ENCODE measurements at places on chromosomes 5 and 9.

- DNase-seq, result no peak
Measured at GRCh38 chr9:36597412-36598178, 24.9 kb downstream of the MELK start.

DNA sequence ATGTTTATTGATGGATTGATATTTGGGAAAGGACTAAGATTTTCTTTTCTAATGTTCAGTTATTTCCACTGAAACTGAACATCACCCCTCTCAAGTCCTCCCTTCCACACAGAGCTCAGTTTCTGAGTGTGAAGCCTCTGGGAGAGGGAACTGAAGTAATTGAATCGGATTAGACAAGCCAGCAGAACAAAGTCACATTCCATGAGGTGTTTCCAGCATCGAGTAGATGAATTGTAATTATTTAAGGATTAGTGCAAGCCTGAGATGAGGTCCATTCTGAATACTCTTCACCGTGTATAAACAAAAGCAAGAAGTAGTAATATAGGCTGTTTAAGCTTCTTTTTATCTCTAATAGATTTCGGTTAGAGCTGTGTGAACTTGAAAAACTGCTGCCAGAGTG, 2060.5 kb downstream of the MAT2B start:
- no peak for DNase-seq

GRCh38 chr5:63205976-63206375, 627.4 kb downstream of the LRRC70 start:
- DNase-seq, result no peak

DNA sequence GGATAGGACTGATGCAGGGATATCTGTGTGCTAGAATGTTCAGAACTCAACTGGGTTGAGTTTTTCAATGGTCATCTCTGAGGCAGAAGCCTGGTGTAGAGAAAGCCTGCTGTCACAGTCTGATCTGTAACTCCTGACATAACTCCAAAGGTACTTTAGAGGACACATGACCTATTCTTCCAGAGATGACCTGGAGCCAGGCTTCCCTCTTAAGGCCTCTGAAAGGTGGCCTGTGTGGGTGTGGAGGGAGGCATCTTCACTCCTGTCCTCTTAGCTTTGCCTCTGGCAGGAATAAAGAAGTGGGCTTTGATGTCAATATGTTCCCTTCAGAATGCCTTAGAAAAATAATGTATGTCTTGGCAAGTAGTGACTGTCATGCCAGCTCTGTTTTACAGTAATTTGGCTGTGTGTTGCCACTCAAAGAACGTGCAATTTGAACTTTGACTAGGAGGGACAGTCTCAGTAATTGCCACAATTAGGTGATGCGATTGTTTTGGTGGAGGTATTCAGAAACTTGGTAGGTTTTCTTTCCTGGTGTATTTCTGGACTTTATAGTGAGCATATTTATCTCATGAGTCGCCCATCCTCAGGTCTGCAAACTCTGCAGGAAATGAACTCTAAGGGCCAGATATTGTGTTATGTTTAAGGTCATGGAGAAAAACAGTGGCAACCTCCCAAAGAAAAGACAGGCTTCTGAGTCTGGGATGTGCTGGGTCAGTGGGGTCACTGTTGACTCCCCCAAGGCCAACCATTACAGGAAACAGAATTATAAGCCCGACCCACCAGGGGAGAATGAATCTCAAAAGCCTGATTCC, 3.2 kb upstream of the C5orf63 start:
- no peak for DNase-seq

- DNase-seq, result no peak
Measured at GRCh38 chr5:34599471-34600117, 56.5 kb upstream of the RAI14 start.

DNA sequence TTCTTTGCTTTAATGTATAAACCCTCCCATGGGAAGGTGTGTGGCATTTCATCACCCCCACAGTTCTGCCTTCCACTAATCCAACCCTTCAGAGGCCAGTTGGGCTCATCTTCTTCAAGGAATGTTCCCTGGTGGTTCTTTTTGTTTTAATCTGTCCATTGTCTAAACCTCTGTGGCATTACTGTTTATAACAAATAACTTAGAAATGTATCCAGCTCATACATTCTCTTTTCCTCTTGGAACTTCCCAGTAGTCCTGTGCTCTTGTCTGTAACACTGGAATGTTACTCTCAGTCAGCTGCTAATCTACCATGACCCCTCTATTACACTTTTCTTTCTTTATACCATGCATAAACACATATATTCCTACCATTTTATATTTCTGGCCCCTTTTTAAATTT, 213.5 kb upstream of the TARS1 start:
- DNase-seq, result no peak

DNA sequence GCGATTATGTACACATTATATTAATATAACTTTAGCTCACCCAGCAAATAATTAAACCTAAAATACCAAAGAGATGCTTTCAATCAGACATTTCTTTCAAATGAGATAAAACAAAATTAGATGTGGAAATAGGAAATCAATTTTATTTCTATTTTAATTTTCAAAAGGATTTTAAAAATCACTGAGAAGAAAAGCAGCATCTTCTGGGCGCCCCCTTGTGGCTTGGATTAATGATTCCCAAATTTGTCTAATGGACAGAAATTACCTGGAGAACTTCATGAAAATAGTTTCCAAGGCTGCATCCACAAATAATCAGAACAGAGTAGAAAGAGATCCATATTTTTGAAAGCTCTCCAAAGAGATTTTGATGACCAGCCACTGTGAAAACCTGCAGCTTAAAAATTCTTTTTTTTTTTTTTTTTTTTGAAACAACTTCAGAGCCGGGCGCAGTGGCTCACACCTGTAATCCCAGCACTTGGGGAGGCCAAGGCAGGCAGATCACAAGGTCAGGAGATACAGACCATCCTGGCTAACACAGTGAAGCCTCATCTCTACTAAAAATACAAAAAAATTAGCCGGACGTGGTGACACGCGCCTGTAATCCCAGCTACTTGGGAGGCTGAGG, 50.9 kb upstream of the CEMIP2 start:
- DNase-seq, result no peak

GRCh38 chr9:3858961-3859360, 333.2 kb upstream of the RFX3 start:
- no peak for DNase-seq

DNA sequence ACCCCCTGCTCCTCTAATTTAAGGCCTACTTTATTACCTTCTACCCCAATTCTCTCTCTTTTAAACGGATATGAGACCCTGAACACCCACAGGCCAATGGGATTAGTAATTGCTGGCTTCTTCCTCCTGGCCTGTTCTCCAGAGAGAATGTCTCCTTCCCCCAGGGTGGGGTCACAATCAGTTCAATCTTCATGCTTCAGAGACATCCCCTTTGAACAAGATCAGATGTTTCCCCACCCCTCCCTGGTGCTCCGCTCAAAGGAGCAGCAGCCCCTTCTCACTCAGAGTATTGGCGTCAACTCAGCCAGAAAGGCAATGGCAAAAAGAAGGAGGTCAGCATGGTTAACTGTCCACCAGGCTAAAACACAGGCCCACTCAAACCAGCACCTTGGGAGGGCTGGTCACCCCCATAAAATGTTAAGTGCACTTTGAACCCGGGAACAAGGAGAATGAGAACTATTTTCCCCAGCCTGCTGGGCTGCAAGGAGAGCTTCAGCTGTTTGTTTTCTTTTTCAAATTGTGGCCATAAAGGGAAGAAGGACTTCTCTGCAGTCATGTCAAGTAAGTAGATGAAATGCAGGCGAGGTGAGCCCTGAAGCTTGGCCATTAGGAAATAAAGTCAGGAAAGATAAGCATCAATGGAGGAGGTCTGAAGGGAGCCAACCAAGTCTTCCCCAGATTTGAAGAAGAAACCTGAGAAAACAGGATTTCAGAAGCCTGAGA, 20.1 kb downstream of the LHFPL2 start:
- no peak for DNase-seq

GRCh38 chr5:128156521-128156920, 73.0 kb downstream of the SLC12A2 start:
- DNase-seq, result no peak

GRCh38 chr5:105503950-105504349, 1941.4 kb upstream of the NUDT12 start:
- DNase-seq, result no peak

DNA sequence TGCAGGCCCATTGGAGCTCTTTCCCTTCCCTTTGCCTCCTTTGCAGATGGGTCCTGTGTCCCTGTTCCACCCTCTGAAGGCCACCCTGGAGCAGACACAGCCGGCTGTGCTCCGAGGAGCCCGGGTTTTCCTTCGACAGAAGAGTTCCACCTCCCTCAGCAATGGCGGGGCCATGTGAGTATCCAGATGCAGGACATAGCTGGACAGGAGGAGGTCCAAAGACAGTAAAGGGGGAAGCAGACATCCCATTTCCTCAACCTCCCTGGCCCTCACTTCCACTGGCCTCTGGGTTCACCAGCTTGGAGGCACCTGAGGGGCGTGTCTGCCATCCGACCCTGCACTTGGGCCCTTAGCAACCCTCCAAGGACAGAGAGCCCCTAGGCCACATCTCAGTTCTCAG, 237.9 kb downstream of the CACNA1B start:
- DNase-seq, result no peak

GRCh38 chr5:139904566-139904815, 108.9 kb downstream of the PSD2 start:
- no peak for DNase-seq

DNA sequence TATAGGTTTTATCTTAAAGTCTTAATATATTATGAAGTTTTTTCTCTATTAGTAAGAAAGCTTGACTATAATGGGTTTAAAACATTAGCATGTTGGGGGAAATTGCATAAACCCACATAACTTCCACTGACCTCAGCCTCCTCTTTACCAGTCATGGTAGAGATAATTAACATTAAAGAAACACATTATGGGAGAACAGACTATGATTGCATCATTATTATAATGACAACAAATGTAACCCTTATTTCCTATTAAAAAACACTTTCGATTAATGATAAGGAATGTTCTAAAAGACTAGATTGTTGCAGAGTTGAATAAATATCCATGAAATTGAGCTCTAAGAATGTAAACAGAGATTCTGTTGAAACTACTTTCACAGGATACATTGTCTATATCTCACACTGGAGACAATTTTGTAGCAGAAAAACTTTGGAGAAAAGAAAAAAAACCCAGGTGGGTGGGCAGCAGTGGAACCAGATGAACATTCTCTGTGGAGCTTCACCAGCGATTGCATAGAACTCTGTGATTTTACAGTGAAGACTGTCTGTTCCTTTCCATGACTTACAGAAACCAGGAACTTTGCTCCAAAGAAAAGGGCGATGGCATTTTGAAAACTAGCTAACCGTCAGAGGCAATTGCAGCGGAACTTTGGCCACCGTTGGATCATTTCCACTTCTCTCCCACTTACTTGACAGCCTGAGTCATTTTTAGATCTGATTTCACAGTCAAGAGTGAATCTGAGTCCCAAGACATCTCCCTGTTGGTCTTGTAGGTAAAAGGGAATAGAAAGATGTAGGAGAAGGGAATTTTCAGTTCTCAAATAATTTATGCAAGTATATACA, 21.0 kb upstream of the ERAP2 start:
- no peak for DNase-seq

GRCh38 chr9:82242285-82242963, 253.9 kb downstream of the SPATA31D1 start:
- DNase-seq, result no peak

DNA sequence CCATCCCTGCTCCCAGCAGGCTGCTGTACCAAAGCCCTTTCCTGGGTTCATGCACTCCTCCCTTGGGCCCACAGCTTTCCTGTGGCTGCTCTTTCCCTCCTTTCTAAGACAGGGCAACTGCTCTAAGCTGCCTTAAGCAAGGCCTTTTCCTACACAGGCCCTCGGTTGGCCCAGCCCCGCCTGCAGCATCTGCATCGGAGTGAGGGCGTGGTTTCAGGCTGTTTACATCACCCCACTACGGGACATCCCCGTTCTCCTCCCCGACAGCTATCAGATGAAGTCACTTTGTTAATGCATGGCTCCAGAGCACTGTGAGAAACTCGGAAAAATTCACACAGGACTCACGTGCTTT, 3.4 kb downstream of the DPH7 start:
- no peak for DNase-seq

DNA sequence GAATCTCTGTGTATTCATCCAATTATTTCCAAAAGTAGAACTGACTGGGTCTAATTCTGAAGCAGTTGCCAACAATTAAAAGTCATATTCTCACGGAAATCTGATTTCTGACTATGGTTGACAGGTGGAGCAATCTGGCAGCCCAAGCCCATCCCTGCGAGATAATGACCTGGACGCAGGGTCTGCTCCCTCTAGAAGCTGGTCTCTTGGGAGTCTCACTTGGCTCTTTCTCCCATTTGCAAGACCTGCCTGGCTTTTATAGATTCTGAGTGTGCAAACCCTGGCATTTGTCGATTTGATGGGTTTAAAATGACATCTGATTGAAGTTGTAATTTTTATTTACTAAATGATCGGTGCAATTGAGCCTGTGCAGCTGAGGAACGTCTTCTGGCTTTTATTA, 49.4 kb upstream of the NEURL1B start:
- DNase-seq, result no peak
